Foreskin keratinocyte (primary cell): ENCODE measurements at places on chromosomes 12 and 14. TPM values are rescaled to one million over a fixed set of nuclear protein-coding genes. Genes with fewer than 3 reads are reported as not detected.
A peak's percentile ranks its signal among the peaks of the same experiment; 100 is the strongest.

TCL1A gene
- not detected in 2 replicates for total RNA-seq

GRCh38 chr12:252636-253035 lies 10.0 kb downstream of the SLC6A13 start:
- no peak for DNase-seq

PLEKHG7 gene
- not detected in 2 replicates for total RNA-seq

DNA sequence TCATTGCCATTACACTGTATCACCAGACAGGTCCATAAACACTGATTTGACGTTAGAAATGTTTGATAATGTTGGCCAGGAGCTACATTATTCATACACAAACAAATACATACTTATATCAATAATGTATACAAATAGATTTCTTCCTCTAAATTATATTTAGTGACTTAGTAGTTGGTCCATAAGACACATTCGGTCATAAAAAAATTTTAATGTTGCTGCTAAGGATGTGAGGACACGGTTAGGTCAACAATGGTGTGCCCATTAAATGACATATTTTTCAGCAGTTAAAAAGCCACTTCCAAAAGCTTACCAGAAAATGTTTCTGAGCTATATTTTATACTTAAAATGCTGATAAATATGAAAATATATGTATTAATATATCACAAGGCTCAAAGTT lies 1148.7 kb upstream of the TMEM132C start:
- no peak for DNase-seq

DNA sequence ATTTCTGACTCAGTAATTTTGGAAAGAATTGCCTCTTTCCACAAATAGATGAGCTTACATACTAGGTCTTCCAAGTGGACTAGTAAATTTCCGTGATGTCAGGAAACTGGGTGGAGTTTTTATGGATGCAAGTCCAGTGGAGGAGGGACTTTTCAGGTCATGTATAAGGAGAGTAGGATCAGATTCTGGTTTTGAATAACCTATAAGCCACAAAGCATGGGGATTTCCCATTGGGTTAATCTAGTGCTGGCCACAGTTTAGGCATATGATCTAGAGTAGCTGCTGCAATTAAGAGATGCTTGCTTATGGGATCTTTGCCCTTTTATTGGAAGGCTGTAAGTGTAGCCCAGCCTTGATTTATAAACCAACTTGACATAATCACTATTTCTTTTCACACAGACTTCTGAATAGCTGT lies 33.8 kb downstream of the STK38L start:
- peak; percentile 8 for DNase-seq
